Endothelial cell of coronary artery (primary cell): ENCODE measurements at places on chromosomes 2 and 18. TPM values are rescaled to one million over a fixed set of nuclear protein-coding genes. Genes with fewer than 3 reads are reported as not detected.

The ZNF521 gene
- total RNA-seq, result 65.4 and 78.2 TPM in 2 replicates

The ECEL1 gene
- total RNA-seq, result not detected in 2 replicates

The INPP5D gene
- total RNA-seq, result 26.9 and 28.6 TPM in 2 replicates

The GNLY gene
- total RNA-seq, result not detected in 2 replicates

The TMEM18 gene
- total RNA-seq, result 12.9 and 13.5 TPM in 2 replicates

The ITGB6 gene
- total RNA-seq, result 0.09 TPM in 1 of 2 replicates, not detected in the other

The IL1F10 gene
- total RNA-seq, result not detected in 2 replicates

The SEMA4C gene
- total RNA-seq, result 17.2 and 18.2 TPM in 2 replicates

The TMEM37 gene
- 0.94 and 1.3 TPM in 2 replicates for total RNA-seq

The TRIM43 gene
- not detected in 2 replicates for total RNA-seq

The LRRTM1 gene
- total RNA-seq, result not detected in 2 replicates

The IGFBP2 gene
- total RNA-seq, result 18.8 and 274 TPM in 2 replicates

The DNAJC27 gene
- 1.6 and 1.9 TPM in 2 replicates for total RNA-seq

The CASP10 gene
- 21.8 and 25.7 TPM in 2 replicates for total RNA-seq

The HAUS1 gene
- 36.8 and 39.7 TPM in 2 replicates for total RNA-seq

The ATP6V1B1 gene
- total RNA-seq, result 0.28 TPM in 1 of 2 replicates, not detected in the other

The TMEM247 gene
- not detected in 2 replicates for total RNA-seq
